ENCODE measurements at places on chromosomes 1 and 21.

DNA sequence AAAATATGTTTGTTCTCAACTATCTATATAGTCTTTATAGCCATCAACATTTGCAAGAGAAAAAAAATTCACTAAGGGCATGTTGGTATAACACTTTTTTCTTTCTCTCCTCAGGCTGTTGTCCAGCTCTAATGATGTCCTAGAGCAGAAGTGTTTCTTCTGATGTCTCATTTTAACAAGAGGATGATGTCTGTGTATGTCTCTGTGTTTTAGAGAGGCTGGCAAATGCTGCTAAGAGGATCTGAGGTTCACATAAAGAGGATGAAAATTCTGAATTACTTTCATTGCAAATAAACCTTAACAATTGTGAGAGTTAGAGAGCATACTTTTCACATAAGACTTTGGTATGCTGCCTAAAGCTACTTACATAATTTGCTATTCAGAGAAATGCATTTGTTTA is 2.6 kb upstream of the BRINP3 start:
- no peak for DNase-seq

GRCh38 chr1:221921936-221922335 is 180.0 kb upstream of the DUSP10 start:
- no peak for DNase-seq

- DNase-seq = no peak
Measured at GRCh38 chr1:221315330-221315729, 426.6 kb downstream of the DUSP10 start.

GRCh38 chr1:62429581-62429980 is 7.3 kb upstream of the USP1 start:
- no peak for DNase-seq

- no peak for DNase-seq
Measured at GRCh38 chr1:233356705-233356987, 29.1 kb downstream of the MAP3K21 start.

- no peak for DNase-seq
Measured at GRCh38 chr1:176560681-176561080, 97.7 kb downstream of the PAPPA2 start.

GRCh38 chr1:54191525-54191924 is 8.3 kb downstream of the CYB5RL start:
- DNase-seq = no peak

- no peak for DNase-seq
Measured at GRCh38 chr1:57269630-57270225, 154.1 kb downstream of the DAB1 start.
